ENCODE measurements at places on chromosomes 5 and 9. TPM values are rescaled to one million over a fixed set of nuclear protein-coding genes. Genes with fewer than 3 reads are reported as not detected.

GRCh38 chr5:179802207-179802883 lies 4.3 kb downstream of the MGAT4B start:
- no peaks in the 10 kb centered on the region for H3K27me3 ChIP-seq
- H3K27ac ChIP-seq: no peak overlapping the region
- H3K4me1 ChIP-seq: peaks cover 53% of the 10 kb centered on the region
- DNase-seq: no peak
- no peak overlapping the region for H3K4me3 ChIP-seq

DNA sequence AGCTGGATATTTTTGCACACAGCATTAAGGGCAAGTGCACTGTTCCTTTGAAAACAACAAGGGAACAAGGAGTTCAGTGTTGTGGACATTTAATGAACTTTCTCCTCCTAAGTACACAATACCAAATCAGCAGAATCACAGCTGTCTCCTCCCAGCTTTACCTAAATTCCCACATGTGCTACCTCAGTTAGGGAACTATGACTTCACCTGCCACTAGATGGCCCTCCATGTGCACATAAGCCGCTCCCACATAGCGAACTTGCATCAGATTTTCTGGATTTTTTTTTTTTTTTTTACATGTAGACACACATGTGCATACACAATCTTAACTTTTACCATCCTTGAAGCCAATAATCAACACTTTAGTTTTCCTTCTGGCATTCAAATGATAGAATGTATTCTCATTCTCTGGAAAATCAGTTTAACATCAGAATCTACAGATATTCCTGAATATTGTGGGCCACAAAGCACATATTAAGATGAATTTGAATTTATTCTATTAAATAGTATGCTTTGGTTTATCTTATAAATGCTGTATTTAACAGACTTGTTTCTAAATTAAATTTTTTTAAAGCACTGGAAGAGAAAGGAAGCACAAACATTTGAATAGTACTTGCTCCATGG lies 123.6 kb downstream of the PALM2AKAP2 start:
- H3K27ac ChIP-seq: no peak overlapping the region
- no peak overlapping the region for H3K4me3 ChIP-seq
- no peaks in the 10 kb centered on the region for H3K27me3 ChIP-seq

- peaks cover 33% of the 10 kb centered on the region for H3K27me3 ChIP-seq
- DNase-seq: no peak
- H3K36me3 ChIP-seq: no peaks in the 10 kb centered on the region
- H3K4me1 ChIP-seq: peaks cover 12% of the 10 kb centered on the region
- no peak overlapping the region for H3K4me3 ChIP-seq
Observed at GRCh38 chr9:34954225-34954624, 3.9 kb upstream of the PHF24 start.

Gene TMEM161B
- total RNA-seq: 11.9 TPM

Gene TMEM174
- total RNA-seq: not detected

Gene IL13
- total RNA-seq: not detected

Measured in esophagus muscularis mucosa (tissue), 4 donors.